Bronchial epithelial cell (primary cell): ENCODE measurements at places on chromosomes 5 and 9. TPM values are rescaled to one million over a fixed set of nuclear protein-coding genes. Genes with fewer than 3 reads are reported as not detected.

Gene FBP2
- total RNA-seq = not detected in 2 replicates

Gene FREM1
- total RNA-seq = under 0.01 TPM in 1 of 2 replicates, not detected in the other

Gene SPINK13
- not detected in 2 replicates for total RNA-seq

Gene SPATA9
- total RNA-seq = not detected in 2 replicates

Gene FBXW11
- total RNA-seq = 64.9 and 71.6 TPM in 2 replicates

Gene SLC36A1
- 4.5 and 4.9 TPM in 2 replicates for total RNA-seq

Gene ETF1
- 173 and 183 TPM in 2 replicates for total RNA-seq

Gene LCN12
- 0.13 TPM in 1 of 2 replicates, not detected in the other for total RNA-seq

Gene TMEM232
- total RNA-seq = 0.51 and 0.79 TPM in 2 replicates

Gene FGFR4
- total RNA-seq = 0.79 and 1.5 TPM in 2 replicates

Gene IFNA2
- total RNA-seq = not detected in 2 replicates

Gene KCNV2
- not detected in 2 replicates for total RNA-seq

Gene FOXD4
- 0.26 TPM in 2 replicates for total RNA-seq

Gene CAVIN4
- total RNA-seq = 0.26 and 0.53 TPM in 2 replicates

Gene ZFP62
- 21.3 and 21.4 TPM in 2 replicates for total RNA-seq

Gene ACOT12
- not detected in 2 replicates for total RNA-seq

Gene PPP3R2
- total RNA-seq = not detected in 2 replicates

Gene HABP4
- 6.6 and 7.0 TPM in 2 replicates for total RNA-seq

Gene CLIC3
- total RNA-seq = 2.1 and 28.8 TPM in 2 replicates

Gene BRD3
- total RNA-seq = 4.5 and 6.5 TPM in 2 replicates

Gene ACER2
- total RNA-seq = 5.8 and 5.9 TPM in 2 replicates

Gene KLHL3
- 0.53 and 0.90 TPM in 2 replicates for total RNA-seq

Gene PCDHGB1
- total RNA-seq = under 0.01 and 0.26 TPM in 2 replicates

Gene PCDHB5
- 0.26 TPM in 2 replicates for total RNA-seq

Gene ESM1
- not detected in 2 replicates for total RNA-seq

Gene LCNL1
- not detected in 2 replicates for total RNA-seq

Gene NUP155
- total RNA-seq = 24.0 and 27.9 TPM in 2 replicates

Gene PHF19
- total RNA-seq = 7.6 TPM in 2 replicates

Gene PCDHGA2
- under 0.01 and 0.26 TPM in 2 replicates for total RNA-seq

Gene SLC6A3
- not detected in 2 replicates for total RNA-seq

Gene SLC9A3
- 0.64 and 1.6 TPM in 2 replicates for total RNA-seq

Gene TUSC1
- 10.9 and 20.5 TPM in 2 replicates for total RNA-seq

Gene UBE2QL1
- total RNA-seq = not detected in 2 replicates

Gene OR1Q1
- not detected in 2 replicates for total RNA-seq

Gene CD14
- total RNA-seq = 2.3 and 3.2 TPM in 2 replicates

Gene F2RL2
- under 0.01 TPM in 1 of 2 replicates, not detected in the other for total RNA-seq

Gene RASGRF2
- 0.26 and 0.53 TPM in 2 replicates for total RNA-seq

Gene GPR21
- total RNA-seq = 1.3 and 1.8 TPM in 2 replicates

Gene C5orf52
- not detected in 2 replicates for total RNA-seq

Gene DMRT2
- 0.38 and 0.53 TPM in 2 replicates for total RNA-seq

Gene TMEM215
- not detected in 2 replicates for total RNA-seq

Gene DPM2
- total RNA-seq = 11.8 and 17.4 TPM in 2 replicates

Gene TBC1D13
- total RNA-seq = 11.8 and 12.6 TPM in 2 replicates

Gene RGS3
- 22.1 and 36.2 TPM in 2 replicates for total RNA-seq
